NCI-H345 (cell line): ENCODE measurements at places on chromosomes 4 and X.
A peak's percentile ranks its signal among the peaks of the same experiment; 100 is the strongest.

- DNase-seq = no peak
Measured at GRCh38 chrX:29687687-29688086, 527.7 kb upstream of the MAGEB2 start.

GRCh38 chrX:36804066-36804465, 204.1 kb upstream of the FAM47C start:
- DNase-seq = no peak

DNA sequence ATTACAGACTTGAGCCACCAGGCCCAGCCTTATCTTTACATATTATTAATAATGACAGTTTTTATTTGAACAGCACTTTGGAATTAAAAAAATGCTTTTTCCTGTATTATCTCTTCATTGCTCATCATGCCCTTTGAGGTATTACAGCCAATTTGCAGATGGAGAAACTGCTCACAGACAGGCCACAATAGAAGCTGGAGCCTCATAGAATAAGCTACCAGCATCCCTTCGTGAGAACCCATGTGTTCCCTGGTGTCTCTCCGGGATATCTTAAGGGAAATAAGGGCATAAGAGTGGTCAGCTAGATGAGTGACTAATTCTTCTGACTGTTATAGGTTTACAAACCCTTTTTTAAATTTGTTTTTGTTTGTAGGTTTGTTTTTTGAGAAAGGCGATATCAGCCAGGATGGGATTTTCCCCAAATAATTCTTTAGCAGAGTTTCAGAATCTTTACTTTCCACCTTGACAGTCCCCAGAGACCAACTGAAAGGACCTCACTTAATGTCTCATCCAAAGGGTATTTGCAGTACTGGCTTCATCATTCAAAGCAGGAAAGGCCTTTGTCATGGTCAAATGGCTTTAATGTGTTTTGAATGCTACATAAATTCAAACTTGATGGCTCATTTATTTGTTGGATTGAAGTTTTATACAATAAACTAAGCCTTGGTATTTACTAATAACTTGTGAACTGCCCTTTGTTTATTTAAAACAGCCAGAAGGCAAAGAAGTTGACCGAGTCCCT, 48.0 kb upstream of the SOD3 start:
- DNase-seq = no peak

GRCh38 chrX:108322234-108322633, 116.0 kb downstream of the COL4A6 start:
- DNase-seq = no peak

DNA sequence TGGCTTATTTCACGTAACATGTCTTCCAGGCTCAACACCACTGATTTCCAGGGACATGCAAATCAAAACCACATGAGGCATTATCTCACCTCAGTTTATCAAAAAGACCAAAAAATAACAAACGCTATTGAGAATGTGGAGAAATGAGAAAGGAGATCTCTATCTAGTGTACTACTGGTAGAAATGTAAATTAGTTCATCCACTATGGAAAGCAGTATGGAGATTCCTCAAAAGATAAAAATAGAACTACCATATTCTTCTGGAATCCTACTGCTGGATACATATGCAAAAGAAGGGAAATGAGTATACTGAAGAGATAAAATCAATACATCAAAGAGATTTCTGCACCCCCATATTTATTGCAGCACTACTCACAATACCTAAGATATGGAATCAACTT, 329.6 kb upstream of the NDST3 start:
- no peak for DNase-seq

DNA sequence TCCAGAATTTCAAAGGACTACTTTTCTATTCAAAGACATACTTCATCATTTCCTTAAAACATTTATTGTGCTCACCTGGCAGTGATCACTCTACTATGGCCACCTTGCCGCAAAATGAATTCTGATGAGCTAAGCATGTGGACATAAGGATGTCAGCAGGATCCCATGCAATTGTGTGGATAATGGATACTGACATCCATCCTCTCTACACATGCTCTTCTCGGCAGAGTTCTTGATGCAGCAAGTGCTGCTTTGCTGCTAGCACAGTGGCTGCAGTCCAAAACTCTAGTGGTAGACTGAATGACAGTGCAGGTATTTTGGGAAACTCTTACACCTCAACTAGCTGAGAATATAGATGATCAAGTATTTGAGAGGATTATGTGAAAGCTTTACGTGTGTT, 168.0 kb downstream of the BANK1 start:
- peak; percentile 21 for DNase-seq

DNA sequence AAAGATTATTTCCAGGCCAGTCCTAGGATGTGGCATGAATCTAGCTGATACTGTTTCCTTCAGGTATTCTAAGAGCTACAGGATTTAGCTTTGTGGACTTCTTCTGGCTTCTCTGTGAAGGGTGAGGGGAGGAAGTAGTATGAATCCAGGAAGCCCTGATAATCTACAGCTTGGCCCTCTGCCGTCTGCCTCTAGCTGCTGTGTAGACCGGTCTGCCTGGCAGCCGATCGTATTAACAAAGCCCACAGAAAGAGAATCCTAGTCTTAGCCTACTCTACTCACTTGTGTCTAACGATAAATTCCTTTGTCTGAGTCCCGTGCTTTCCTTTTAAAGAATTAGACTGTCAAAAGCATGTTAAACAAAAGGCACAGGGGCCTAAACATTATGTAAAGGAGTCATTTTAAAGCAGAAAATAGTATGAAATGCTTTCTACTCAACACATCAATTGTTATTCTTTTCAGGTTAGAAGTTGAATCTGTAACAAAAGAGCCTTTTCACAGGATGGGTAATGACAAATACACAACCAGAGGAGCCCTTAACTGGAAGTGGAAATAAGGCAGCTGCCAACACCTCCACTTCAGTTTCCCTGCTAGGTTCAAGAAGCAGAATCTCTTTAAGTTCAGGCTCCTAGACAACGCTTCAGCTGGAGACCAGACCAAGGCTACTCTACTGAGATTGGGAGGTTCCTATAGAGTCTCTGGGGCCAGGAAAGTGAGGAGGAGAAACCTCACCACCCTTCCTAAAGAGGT, 48.9 kb upstream of the UCP1 start:
- no peak for DNase-seq

DNA sequence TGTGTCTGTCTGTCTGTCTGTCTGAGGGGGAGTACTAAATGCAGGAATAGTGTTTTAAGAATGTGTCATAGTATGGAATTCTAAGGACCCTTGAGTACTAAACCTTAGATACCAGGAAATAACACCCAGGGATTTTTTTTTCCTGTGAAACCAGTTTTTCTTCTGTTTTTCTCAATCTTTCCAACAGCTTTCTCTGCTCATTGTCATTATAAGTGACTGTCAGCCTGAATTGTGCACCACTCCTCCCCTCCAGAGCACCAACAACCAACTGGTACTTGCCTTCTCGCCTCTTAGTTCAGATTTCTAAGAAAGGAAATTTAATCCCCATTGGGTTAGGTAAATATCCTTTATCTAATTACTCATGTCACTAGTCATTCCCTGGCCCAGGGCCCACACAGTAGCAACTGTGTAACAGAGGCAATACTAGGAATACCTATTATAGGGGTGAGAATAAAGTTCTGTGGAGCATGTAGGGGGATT, 320.6 kb downstream of the ADGRL3 start:
- DNase-seq = peak; percentile 12

DNA sequence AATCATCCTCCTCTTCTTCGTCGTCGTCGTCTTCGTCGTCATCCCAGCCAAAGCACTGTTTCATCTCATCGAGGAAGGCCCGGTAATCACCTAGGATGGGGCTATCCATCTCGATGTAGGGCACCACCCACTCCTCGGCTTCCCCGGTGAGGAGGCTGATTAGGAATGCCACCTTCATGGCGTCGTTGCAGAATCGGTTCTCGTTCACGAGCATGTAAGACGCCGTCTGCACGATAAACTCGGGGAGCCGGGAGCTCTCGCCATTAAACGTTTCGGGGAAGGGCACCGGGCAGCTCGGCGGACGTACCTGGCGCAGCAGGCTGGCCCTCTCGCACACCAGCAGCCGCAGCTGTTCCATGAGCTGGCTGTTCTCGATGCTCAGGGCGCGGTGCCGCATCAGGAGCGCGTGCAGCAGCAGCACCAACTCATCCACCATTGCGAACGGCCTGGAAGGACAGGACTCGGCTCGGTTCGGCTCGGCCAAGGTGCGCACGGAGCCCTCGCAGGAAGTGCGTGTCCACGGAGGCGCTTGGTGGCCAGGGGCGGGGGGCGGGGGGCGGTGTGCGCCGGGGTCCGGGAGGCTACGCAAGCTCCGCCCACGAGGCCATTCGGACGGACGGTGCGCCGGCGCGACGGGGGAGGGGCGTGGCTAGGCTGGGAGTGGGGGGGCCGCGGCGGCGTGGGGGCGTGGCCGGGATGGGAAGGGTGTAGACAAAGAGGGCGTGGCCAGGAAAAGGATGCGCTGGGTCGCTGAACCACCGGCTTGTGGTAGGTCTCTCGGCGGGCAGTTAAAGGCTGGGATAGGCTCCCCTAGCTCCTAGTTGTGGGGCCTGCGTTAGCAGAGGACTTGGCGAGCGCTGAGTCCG, at the start of gene LDOC1:
TSS of gene LDOC1 (minus strand) at position 544 of the 866 bp plus-strand sequence. CDS start at position 436, 108 bp downstream.
- peak; percentile 91 for DNase-seq

- peak; percentile 47 for DNase-seq
Measured at GRCh38 chr4:120555058-120555457, 367.5 kb downstream of the PRDM5 start.

DNA sequence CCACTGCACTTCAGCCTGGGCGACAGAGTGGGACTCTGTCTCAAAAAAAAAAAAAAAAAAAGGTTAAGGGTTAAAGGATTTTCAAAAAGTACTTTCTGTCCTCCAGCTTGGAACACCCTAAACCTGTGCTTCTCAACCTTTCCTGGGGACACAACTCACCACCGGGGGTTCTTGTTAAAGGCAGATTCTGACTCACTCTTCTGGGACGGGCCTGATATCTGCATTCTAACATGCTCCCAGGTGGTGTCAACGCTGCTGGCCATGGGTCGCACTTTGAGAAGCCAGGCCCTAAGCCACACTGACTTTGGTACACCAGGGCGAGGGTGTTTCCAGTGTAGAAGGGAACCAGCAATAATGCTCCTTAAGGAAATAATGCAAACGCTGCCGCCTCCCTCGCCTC, 46.1 kb downstream of the AFAP1 start:
- no peak for DNase-seq

DNA sequence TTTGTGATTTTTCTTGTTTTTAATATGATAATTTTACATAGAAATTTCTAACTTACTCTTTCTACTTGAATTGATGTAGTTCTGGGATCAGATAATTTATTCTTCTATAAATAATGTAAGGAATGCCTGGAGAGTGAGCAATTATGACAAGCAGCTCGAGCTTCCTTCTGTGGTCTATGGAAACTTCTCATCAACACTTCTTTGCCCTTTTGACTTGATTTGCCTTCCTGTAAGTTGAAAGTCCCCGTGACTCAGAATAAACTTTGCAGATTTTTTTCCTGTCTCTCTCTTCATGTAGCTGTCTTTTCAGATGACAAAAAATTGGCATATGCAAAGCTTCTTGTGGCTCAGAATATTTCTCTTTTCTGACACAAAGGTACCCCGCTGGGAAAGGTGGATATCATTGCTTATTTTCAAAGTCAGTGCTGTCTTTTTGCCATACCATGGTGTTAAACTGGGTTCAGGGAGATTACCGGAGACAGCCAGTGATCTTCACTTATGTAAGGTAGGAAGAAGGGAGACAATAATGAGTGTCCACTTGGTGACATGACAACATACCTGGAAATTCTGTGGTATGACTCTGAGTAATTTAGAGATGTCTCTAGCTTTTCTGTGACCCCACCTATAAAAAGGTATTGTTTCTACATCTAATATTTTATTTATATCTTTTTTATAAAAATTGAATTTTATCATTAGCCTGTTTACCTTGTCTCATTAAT, 278.6 kb upstream of the GNPDA2 start:
- no peak for DNase-seq

- no peak for DNase-seq
Measured at GRCh38 chr4:26839534-26839951, 21.1 kb upstream of the STIM2 start.

- DNase-seq = no peak
Measured at GRCh38 chr4:7540206-7540605, 105.5 kb upstream of the PSAPL1 start.
